Fibroblast of the aortic adventitia (primary cell): ENCODE measurements at places on chromosomes 5 and 9. TPM values are rescaled to one million over a fixed set of nuclear protein-coding genes. Genes with fewer than 3 reads are reported as not detected.

The CYLC2 gene
- total RNA-seq: not detected in 2 replicates

- DNase-seq: peak; percentile 21
Observed at GRCh38 chr9:38389313-38389712, 3.2 kb upstream of the ALDH1B1 start.

DNA sequence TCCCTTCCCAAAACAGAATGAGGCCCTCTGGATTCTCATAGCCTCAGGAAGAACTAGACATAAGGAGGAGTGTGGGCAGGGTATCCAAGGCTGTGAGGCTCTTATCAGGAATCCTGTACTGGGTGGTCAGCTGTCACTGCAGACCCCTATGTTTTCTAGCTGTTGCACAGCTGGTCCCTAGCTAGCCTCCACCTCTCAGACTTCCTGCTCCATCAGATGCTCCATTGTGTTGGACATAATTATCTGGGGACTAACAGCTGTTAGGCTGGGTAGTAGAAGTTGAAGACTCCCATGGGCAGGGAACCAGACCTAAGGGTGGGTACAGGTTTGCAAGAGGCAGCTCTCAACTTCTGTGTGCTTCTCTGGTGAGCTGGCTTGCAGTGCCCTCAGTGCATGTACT lies 18.4 kb downstream of the FAM219A start:
- DNase-seq: no peak

The PTPN3 gene
- total RNA-seq: 0.99 and 2.0 TPM in 2 replicates

GRCh38 chr5:11903614-11904264 lies 507 bp downstream of the CTNND2 start:
- DNase-seq: no peak

- no peak for DNase-seq
Observed at GRCh38 chr5:85814596-85814995, 803.1 kb upstream of the COX7C start.

The ZDHHC11B gene
- under 0.01 and 0.74 TPM in 2 replicates for total RNA-seq

DNA sequence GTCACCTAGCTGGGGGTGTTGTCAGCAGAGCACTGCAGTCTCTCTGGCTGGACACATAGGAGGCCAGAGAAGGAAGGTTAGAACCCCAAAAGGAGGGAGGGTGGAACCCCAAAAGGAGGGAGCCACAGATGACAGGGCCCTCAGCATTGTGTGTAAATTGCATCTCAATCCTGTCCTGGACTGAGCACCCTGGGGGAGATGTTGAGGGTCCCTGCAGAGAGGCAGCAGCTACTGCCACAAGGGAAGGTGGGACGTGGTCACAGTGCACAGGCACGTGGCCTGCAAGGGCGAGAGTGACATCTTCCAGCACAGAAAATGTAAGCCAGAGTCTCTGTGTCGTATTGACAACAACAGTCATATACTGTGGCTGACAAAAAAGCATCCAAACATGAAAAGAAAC lies 36.5 kb upstream of the CEP72 start:
- DNase-seq: no peak

DNA sequence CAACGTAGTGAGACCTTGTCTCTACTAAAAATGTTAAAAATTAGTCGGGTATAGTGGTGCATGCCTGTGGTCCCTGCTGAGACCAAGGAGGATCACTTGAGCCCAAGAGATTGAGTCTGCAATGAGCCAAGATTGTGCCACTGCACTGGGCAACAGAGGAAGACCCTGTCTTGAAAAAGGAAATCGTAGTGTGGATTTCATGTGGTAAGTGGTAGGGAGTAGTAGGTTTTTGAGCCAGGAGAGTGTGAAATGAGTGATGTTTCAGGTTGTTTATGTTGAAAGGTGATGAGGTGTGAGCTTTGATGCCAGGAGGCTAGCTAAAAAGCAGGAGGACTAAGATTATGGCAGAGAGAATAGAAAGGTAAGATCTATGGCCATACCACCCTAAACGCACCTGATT lies 5.9 kb downstream of the MATR3 start:
- no peak for DNase-seq

DNA sequence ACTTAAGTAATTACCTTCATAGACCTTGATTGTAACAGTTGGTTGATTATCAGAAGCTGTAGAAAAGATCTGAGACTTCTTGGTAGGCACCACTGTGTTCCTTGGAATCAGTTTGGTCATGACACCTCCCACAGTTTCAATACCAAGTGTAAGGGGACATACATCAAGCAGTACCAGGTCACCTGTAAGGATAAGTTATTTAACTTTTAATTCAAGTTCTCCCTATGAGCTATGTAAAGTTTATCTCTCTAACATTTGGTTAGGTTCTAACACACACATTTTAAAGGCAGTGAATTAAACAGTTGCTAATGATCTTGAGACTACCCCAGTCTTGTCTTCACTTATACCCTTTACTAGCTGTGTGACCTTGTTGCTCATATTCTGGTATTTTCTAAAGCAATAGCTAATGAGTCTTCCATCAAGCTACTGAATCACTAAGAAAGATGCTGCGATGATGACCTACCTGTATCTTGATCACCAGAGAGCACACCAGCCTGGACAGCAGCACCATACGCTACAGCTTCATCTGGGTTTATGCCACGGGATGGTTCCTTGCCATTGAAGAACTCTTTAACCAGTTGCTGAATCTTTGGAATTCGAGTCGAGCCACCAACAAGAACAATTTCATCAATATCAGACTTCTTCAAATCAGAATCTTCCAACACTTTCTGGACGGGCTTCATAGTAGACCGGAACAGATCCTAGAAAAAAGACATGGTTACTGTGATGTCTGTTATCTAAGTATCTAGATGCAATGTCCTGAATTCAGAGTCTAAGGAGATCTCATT lies 2.8 kb downstream of the HSPA5 start:
- peak; percentile 13 for DNase-seq

GRCh38 chr9:125323615-125324014 lies 62.0 kb downstream of the GAPVD1 start:
- peak; percentile 40 for DNase-seq

- no peak for DNase-seq
Observed at GRCh38 chr9:136389396-136389795, 10.6 kb downstream of the SNAPC4 start.

DNA sequence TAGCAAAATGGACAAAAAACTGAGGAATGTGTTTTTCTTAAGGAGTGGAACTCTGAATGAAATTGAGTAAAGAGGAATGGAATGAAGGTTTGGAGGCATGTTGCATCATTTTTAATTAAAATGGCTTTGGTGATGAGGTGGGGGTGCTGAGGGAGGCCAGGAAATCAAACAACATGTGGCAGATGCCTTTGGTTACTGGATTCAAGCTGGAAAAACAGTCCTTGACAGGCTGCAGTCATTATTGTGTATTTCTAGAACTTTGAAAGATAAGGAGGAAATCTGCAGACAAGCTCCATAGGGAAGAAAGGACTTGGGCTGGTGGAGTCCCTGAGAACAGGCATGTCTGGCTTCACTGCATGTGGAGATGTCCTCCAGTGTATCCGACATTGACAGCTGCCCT lies 203.5 kb upstream of the HAPLN1 start:
- peak; percentile 85 for DNase-seq

The UGT3A2 gene
- total RNA-seq: not detected in 2 replicates

GRCh38 chr9:69923972-69924371 lies 103.4 kb downstream of the CFAP95 start:
- DNase-seq: no peak

The GABRA1 gene
- total RNA-seq: not detected in 2 replicates

GRCh38 chr5:169171515-169171914 lies 129.4 kb downstream of the SLIT3 start:
- DNase-seq: peak; percentile 51

The RFESD gene
- 0.33 and 4.7 TPM in 2 replicates for total RNA-seq

DNA sequence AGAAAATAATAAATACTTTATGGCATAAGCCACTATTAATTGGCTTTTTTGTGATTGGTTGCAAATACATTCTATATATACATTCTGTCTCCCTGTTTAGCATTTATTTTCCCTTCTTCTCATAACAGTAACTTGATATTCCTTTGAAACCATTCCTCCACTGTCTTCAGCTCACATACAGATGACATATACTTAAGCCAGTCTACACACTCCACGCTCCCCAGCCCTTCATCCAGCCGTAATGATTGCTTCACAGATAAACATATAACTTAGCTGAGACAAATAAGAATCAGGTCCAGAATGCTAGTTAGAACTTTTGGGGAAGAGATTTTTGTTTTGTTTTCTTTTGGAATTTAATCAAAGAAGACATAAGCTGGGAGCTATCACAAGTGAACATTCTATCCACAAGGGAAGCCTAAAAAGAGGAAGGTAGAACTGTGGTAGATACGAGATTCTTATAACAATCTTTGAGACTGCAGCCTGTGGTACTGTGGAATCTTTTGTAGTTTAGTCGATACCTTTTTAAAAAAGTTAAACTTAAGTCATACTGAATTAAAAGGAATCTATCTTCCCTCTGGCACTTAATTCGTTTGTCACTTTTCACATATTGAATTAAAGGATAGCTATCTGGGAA lies 365.1 kb upstream of the PRR16 start:
- no peak for DNase-seq

The PFN3 gene
- total RNA-seq: not detected in 2 replicates

DNA sequence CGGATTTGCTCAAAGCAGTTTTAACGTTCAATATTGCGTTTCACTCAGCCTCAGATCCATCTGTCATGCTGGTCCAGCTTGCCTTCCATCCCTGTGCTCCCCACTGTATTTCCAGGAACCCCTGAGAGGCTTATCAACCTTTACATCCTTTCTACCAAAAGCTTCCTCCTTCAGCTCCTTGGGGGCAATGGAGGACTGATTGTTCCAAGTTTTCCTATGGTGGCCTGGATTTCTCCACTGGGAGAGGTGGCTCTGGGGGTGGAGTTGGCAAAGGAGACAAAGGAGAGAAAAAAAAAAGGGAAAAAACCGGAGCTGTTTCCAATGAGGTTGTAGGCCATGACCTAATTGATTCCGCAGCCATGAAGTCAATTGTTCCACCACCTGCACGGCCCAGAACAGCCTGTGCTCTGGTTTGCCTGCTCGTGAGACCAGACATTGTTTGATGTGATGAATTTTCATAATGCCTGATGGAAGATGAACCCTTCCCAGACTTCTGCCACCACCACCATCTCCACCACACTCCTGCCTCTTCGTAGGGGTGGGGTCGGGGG lies 54.1 kb downstream of the ABLIM3 start:
- DNase-seq: no peak

DNA sequence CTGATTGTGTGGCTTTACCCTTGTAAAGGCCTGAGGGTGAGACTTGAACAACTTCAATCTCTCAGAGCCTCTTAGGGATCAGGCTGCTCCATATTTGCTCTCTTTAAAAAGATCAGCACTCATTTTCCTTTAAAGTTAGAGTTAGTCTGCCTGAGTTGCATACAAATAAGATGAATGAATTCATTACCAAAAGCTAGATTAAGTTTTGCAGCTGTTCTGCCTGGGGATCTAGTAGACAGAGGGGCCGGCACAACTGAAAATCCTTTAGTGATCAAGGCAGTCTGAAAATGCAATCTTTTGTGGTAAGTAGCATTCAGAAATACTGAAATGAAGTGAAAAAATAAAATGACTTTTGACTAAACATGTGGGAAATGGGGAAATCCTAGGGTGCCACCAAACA lies 264.0 kb downstream of the MAN2A1 start:
- DNase-seq: no peak

- DNase-seq: no peak
Observed at GRCh38 chr5:124719113-124719967, 27.1 kb downstream of the ZNF608 start.

- DNase-seq: no peak
Observed at GRCh38 chr9:101375546-101375945, 9.3 kb downstream of the BAAT start.

The SPATA31A3 gene
- total RNA-seq: not detected in 2 replicates

DNA sequence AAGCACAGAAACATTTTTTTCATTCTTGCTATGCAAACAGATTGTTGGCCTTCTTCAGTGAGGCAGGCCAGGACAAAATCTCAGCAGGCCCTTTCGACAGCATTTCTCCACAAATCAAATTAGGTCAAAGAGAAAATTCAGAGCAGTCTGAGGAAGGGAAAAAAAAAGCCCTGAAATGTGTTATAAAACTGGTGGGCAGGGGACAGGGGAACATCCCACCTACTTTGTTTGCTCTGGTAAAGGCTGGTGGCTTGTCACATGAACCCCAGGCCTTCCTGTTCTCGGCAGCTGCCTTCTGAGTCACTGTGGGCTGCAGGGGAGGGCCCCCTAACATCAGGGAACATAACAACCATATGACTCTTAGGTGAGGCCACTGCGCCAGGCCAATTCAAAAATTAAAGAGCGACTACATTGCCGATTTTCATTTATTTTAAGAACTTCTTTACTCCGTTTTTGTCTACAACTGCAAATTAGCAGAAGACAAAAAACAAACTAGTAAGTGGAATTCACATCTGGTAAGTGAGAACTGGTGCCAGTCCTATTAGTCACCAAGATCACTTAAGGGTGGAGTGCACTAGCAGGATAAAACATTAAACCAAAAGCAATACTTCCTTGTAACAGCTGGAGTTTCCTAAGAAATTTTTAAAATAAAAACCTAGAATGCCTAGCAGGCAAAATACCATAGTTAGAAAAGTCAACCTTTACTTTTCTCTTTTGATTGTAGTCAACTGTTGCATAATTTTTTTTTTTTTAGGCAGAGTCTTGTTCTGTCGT lies 46.2 kb upstream of the DENND4C start:
- DNase-seq: peak; percentile 95

GRCh38 chr5:96876292-96876850 lies at the start of gene ERAP2:
TSS of gene ERAP2 (plus strand) at chr5:96876500. CDS start at chr5:96879686, 3,186 bp downstream.
- peak; percentile 69 for DNase-seq

- DNase-seq: no peak
Observed at GRCh38 chr5:120007598-120007997, 378.2 kb downstream of the FAM170A start.

GRCh38 chr5:139759219-139759721 lies 36.3 kb upstream of the PSD2 start:
- no peak for DNase-seq

The MPDZ gene
- total RNA-seq: 41.0 and 85.9 TPM in 2 replicates
